ENCODE measurements at places on chromosomes 2 and 18.

- DNase-seq = no peak
Observed at GRCh38 chr18:10442551-10442971, 11.9 kb upstream of the APCDD1 start.

DNA sequence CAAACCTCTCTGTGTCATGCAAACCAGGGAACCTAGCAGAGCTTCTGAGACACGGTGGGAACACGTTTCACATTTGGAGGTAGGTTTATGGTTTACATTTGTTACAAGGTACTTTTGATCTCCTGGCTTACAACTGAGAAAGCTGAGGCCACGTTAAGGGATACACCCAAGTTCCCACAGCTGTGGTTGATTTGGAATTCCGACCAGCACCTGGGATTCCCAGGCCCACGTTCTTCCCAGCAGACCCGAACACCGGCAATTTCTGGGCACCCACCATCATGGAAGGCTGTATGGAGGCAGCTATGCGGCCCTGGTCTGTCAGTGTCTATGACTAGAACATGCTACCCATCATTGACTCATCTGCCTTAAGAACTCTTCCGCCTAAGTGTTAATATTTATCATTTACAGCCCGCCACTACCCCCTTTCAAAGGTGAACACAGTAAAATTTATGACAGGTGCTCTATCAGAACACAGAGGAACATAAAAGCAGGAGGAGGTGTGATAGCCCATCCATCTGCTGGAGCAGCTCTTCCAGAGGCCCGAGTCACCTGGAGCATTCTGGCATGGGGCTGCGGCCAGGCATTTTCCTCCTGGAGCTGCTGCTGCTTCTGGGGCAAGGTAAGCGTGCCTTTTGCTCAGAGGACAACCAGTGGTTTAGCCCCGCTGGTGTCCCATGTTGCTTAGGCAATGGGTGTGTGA, at the start of gene PLB1:
PLB1 (plus strand) TSS at position 510 of the 700 bp plus-strand sequence; CDS start at position 565, 55 bp downstream.
- no peak for DNase-seq

DNA sequence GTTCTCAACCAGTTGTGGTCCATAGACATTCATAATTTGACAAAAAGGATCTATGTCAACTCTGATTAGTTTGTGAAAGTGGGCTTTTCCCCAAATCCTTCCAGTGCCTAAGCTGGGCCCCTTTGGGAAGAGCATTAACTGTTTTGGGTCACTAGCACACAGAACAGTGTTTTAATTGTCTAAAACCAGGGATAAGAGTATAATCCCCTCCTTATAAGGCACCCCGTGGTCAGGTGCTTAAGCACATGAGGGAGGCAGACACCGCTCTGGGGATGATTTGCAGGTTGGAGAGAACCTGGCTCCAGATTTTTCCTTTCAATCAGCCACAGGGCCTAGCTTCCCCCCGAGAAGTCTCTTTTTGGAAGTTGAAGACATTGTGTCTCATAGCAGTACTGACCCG, 53.6 kb upstream of the RFX8 start:
- no peak for DNase-seq

DNA sequence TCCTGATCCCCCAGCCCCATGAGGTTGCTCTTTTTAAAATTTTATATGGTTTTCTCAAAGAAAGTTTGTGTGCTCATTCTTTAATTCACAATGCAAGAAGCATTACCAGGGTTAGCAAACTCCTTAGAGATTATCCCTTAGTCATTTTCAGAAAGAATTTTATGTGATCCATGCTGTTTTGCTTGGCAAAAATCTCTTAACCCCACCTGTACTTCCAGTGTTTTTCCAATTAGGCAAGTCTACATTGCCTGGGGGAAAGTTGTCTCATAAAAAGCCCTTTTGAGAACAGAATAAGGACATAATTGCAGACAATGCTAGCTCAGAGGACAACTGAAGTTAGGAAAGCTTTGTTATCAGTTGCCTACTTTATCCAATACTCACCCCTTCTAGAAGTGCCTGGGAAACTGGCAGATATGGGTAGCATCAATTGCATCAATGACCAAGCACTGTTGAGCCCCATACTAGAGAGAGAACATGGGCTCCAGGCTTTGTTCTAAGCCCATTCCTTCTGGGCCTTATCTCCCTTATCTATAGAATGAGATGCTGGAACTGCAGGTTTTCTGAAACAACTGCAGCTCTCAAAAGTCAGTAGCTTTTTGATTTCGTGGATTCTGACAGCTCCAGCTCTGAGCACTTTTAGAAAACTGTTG, 265.9 kb upstream of the SPHKAP start:
- no peak for DNase-seq

GRCh38 chr18:7684966-7685365, 117.8 kb downstream of the PTPRM start:
- DNase-seq = no peak

DNA sequence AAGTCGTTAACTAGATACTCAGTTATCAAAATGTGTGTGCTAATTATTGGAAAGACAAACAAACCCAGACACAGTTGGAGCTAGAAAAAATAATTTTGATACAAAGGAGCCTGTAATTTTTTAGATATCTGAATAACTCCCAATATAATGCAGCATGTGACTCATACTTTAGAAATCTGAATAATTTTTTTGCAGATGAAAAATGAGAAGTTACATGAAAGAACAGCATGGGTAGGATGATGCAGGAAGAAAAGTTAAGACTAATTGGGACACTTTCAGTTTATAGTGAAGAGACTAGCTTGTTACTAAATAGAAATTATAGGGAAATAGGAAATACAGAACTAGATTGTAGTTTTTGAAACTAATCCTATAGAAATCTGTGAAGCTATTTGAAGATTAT, 945.8 kb downstream of the CBLN2 start:
- no peak for DNase-seq

DNA sequence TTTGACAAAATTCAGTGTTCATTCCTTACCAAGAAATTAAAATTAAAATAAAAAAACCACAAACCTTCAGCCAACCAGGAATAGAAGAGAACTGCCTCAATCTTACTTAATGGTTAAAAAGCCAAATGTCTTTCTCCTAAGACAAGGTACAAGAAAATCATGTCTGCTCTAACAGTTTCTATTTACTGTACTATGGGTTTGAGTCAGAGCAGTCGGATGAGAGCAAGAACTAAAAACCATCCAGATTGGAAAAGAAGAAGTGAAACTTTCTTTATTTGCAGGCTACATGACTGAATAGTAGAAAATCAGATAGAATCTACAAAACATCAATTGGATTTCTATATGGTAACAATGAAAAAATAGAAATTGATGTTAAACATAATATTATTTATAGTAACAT, 555.5 kb upstream of the TNP1 start:
- DNase-seq = no peak

- DNase-seq = no peak
Observed at GRCh38 chr18:75635096-75635495, 207.6 kb upstream of the SMIM21 start.

DNA sequence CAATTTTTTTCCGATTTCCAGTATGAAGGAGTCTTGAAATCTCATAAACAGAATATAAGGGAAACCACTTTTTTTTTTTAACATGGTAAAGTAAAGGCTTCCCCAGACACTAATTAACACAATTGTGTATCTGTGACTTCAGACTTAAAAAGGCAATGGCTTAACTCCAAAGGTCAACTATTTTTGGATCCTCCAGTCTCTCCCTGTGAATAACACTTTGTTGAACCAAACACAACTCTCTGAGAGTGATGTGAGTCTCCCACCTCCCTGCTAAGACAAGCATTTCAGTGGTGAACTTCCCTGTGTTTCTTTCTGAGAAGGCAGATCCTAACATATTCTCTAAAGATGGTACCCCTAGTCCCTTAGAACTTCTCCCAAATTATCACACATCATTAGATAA, 219.6 kb upstream of the RBBP8 start:
- DNase-seq = no peak

DNA sequence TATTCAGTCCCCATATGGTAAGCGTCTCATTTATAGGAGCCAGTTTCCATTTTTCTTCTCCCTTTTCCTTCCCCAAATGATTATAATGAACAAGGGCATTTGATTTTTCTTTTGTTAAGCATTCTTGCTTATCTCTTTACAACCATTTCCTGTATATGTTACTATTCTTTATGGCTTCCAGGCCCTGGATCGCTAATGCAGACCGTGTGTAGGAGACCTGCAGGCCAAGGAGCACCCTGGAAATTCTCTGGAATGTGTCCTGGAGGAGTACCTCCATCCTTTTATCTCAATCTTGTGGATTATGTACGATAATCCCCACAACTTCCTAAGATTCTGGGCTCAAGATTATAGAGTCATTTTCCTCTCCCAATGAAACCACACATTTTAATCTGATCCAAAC, 439.6 kb upstream of the MMADHC start:
- no peak for DNase-seq

DNA sequence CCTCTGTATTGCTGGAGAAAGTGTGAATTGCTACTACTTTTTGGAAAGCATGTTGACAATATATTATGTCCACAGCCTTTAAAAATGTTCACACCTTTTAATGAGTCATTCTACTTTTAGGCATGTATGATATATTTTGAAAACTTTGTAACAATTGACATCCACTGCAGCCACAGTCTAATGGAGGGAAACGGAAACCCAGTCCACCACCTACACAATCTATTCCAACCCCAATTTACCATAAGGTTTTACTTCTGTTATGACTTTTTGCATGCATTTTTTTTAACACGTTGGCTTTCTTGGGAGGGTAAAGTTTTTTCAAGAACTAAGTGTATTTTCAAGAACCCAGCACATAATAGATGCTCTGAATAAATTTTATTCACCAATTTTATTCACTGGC, 38.5 kb upstream of the ATP8B1 start:
- DNase-seq = no peak

DNA sequence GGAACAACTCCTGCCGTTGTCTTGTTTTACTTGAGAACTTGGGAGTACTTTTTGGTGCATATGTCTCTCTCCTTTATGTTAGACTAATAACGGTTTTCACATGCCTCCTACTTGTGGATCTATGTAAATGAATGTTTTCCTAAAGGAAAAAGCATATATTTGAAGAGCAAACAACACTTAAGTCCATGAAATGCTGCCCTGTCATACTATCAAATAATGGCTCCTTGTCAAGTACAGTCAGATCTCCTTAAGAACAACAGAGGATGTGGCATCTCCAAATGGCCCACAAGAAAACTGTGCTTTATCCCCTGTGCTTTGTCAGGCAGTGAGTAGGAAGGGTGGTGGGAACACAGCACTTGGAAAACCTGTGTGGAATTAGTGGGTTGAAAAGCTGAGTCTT, 198.2 kb downstream of the PTGR3 start:
- DNase-seq = no peak

GRCh38 chr2:235773188-235773928, 279.5 kb downstream of the AGAP1 start:
- DNase-seq = no peak

- no peak for DNase-seq
Observed at GRCh38 chr2:175647058-175647457, 355.0 kb downstream of the LNPK start.

DNA sequence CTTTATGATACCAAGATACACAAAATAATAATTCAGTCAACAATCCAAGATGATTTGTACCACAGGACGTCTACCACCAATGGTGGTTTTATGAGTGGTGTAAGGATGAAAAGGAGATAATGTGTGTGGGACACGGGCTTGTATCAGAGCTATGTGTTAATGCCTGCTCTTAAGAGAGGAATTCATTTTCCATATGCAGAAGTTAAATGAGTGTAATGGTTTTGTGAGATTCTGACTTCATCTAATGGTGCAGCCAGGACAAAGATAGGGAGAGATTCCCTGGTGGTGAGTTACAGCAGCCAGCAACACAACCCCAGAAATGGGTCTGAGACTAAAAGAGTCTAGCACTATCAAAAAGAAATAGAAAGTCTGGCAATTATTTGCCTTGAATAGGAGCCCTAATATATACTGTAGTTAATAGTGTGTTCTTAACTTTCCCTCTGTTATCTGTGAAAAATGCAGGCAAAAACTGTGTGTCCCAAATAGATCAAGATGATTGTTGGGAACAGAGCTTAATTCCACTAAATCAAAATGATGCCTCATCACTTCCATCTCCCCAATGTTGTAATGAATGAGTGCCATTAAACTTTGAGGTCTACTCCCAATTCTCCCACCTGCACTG, 455.0 kb upstream of the TCF4 start:
- no peak for DNase-seq

GRCh38 chr2:190318514-190318913, 1.1 kb downstream of the HIBCH start:
- no peak for DNase-seq

DNA sequence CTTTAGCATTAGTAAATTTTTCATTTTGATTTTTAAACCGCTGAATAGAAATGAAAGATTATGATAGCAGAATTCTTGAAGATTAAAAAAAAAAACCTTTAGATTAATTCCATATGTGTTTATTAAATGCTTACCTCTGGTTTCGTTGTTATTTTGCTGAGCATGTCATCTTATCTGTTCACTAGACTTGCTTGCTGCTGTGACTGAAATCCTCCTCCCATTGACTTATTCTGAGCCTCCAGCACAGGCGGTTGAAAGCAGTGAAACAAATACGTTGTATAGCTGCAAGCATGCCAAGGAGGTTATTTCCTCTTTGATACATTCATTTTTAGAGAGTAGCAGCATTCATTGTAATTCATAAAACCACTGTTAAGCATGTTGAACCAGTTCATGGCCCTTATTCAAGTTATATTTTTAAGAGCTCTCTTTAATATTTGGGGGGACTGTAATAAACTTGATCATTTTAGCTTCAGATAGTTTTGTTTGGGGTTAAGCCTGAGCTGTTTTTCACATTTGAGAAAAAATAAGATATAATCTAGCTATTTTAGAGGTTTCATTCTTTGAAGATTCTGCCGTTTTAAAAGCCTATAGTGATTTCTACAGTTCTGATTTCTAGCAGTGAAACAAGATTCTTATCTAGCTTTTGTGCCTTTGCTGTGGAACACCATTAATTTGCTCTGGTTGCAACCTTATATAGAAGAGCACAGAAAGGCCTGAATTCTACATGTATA, at the start of gene HTR2B:
HTR2B (minus strand) TSS at position 205 of the 731 bp plus-strand sequence. CDS start 1,278 bp downstream, outside the sequence.
- DNase-seq = no peak

GRCh38 chr2:187299122-187299906, 148.7 kb downstream of the CALCRL start:
- DNase-seq = no peak

DNA sequence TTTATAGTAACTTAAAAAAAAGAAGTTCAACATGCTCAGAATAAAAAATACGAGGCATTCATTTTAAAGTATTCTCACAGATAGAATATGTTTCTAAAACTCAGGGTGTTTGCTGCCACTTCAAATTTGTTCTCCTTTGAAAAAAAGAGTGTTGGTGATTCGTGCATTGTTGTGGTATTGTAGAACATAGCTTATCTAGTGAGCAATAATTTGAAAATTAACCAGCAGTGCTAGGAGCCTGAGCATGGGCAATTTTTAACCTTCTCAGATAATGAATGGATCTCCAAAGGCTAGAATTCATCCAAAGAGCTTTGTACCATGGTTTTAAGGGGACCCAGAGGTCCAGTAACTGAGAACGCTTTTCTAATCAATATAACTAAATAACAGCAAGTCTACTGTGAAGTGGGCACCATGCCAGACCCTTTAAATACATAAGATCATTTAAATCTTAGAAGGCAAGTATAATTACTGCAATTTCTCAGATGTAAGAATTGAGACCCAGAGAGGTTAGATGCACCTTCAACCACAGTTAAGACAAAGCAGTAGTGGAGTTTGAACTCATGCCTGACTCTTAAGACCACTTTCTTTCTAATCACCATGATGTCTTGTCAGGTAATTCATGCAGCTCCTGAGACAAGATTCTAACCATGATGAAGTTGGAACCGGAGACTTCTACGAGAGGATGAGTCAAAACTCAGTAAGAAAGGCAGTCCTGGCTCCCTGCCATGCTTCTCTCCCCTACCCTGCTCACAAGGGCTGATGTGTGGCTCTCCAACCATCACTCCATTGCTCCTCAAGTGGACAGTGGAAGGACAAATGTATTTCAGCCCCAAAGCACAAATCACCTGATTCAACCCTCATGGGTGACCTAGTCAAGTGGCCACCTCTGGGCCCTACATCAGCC, 3.4 kb downstream of the CYRIA start:
- no peak for DNase-seq

Measured in effector memory CD4-positive, alpha-beta T cell (primary cell).